ENCODE measurements at places on chromosomes 2 and 18.

- DNase-seq, result no peak
Observed at GRCh38 chr2:237980751-237981150, 13.9 kb downstream of the UBE2F start.

DNA sequence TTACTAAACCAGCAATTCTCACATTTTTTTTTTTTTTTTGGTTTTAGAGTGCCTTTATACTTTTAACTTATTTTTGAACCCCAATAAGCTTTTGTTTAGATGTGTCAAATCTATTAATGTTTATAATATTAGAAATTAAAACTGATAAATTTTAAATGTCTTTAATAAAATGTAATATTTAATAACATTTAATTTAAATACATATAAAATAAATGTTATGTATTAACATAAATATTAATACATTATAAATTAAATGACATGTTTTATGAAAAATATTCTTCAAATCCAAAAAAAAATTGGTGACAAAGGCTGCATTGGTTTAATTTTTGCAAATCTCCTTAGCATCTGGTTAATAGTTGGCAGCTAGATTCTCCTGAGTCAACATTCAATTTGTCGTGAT lies 163.7 kb downstream of the PRPF40A start:
- DNase-seq, result no peak

- DNase-seq, result no peak
Observed at GRCh38 chr2:121256720-121257479, 28.1 kb downstream of the TFCP2L1 start.

DNA sequence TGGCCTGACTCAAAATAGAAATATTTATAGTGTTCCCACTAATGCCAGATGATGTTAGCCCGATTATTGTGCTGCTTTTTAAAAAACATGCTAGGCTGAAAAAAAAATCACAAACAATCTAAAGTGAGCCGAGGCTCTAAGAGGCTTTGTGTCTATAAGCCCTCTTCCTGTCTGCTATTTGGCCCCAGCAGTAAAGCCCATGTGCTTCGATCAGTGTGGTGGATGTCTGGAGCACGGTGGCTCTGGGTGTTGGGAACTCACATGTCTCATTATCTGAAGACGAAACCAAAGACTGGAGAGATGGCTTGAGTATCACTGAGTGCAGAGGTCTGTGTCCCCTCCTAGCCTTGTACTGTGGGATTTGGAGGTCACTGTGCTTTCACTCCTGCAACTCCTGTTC lies 55.1 kb downstream of the INO80C start:
- no peak for DNase-seq

DNA sequence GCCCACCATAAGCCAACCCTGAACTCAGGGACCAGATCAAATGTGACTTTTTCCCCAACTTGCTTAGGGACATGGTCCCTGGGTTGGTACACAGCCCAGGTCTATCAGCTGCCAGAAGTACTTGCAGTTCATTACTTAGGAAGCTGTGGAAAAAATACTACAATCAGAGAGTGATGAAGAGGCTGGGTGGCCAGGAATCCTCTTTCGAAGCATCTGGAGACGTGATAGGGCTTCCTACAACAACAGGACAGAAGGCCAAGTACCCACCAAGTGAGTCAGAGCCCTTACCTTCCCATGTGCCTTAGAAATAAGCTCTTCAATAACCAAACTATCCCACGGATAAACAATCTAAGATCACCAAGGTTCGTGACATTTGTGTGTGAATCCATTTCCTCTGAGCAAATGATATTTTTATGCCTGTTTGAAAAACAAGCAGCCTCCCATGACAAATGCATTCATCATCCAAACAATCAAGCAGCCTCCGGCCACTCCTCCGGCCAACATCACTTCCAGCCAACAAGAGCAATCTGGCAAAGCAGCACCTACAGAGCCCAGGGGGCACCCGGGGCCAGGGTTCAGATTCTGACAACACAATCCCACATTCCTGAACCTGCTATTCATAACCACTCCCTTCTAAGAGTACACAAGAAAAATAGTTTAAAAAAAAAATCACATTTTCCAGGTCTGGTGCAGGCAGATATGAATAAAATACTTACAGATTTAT lies 26.4 kb downstream of the TBC1D8 start:
- no peak for DNase-seq

DNA sequence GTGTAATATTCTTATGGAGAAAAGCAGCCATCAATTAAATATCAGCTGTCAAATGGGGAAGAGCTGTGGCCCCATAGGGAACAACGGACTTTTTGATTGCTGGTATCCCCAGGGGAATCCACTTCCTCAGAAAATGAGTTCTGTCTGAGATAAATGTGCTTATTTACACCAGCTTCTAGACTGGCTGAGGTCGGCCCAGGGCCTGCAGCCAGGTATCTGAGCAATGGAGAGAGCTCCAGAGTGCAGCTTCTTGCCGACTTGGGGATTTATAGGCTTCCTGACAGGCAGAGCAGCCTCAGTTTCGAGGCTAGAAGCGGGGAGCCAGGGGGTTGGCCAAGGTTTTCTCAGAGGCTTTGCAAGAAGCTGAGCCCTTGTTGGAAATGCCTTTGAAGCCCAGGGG lies 67.2 kb downstream of the MCFD2 start:
- DNase-seq, result peak; percentile 11

DNA sequence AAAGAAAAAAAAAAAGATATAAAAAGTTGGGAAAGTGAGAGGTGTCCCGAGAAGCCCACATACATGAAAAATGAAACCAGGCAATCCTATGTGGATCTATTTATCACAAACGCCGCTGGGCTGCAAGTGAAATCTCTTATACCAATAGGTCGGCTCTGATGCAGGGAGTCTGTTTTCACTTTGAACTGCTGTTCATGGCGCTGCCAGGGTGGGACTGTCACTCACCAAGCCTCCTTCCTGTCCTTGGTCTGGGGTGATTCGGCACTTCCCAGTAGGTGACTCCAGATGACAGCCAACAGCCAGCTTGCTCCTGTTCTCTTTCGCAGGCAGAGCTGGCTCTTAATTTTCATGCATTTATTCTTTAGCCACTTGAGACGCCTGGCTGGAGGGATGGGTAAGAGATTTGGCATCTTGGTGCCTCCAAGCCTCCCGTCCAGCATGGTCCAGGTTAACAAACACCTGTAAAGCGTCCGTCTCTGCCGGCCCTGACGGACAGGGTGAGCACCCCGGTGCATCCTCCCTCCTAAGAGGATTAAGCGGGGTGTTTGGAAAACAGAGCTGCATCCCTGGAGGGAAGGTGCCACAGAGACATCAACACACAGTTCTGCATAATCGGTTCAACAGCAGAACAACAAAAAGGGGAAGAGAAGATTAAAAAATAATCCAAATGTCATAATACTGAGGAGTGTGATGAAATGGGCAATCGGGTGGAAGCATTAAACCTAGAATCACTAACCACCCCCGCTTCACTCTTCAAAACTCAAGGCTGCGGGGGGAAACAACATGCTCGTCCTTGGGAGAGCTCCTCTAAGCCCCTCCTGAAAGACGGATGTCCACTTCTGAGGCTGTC lies 58.7 kb downstream of the STEAP3 start:
- no peak for DNase-seq

DNA sequence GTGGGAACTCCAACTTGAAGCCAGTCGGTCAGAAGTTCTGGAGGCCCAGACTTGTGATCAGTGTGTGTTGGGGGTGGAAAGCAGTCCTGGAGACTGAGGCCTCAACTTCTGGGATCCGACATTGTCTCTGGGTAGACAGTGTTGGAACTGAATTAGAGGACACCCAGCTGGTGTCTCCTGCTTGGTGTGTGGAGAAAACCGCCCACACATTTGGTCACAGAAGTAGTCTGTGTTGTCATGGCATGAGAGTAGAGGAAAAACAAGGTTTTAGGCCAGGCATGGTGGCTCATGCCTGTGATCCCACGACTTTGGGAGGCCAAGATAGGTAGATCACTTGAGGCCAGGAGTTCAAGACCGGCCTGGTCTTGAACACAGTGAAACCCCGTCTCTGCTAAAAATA lies 51.5 kb downstream of the PUM2 start:
- DNase-seq, result no peak

DNA sequence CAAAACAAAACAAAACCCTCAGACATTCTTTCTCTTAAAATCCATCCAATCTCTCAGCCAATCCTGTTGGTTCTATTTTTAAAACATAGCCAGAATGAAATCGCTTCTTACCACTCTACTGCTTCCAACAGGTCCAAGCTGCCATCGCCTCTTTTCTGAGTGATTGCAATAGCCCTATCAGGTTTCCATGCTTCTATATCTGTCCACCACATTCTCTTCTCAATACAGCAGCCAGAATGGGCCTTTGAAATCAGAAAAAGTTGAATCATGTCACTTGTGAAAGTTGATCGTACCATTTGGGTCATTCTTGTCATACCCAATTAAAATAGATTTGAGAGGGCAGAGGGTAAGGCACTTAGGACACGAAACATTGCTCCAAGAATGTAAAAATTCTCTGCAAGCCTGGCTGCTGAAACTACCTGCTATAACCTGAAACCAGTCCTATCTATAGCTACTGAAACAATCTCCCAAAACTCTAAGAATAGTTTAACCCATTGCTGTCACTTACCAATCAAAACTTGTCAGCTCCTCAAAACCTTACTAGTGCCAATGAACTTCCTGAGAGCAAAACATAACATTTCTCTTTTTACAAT lies 3.3 kb upstream of the MTLN start:
- no peak for DNase-seq

- DNase-seq, result no peak
Observed at GRCh38 chr18:12231040-12231882, 22.9 kb upstream of the CIDEA start.
